Stimulated activated CD4-positive, alpha-beta T cell treated with anti-CD3 and anti-CD28 coated beads, Interleukin-15, amount 100 ng/mL, for 1 hour (primary cell): ENCODE measurements at places on chromosomes 16 and 17.

GRCh38 chr16:13402601-13403000 lies 501.2 kb downstream of the SHISA9 start:
- no peak for DNase-seq

DNA sequence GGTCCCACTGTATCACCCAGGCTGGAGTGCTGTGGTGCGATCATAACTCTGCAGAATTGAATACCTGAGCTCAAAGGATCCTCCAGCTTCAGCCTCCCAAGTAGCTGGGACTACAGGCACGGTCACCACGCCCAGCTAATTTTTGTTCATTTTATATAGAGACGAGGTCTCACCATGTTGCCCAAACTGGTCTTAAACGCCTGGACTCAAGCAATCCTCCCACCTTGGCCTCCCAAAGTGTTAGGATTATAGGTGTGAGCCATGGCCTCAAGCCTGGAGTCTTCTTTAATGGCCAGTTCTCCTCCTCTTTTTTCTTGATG lies 484 bp downstream of the CD300LB start:
- DNase-seq: no peak

- DNase-seq: no peak
Observed at GRCh38 chr16:66379571-66379941, 13.1 kb downstream of the CDH5 start.

- DNase-seq: no peak
Observed at GRCh38 chr16:85245307-85246172, 133.3 kb upstream of the CIBAR2 start.

DNA sequence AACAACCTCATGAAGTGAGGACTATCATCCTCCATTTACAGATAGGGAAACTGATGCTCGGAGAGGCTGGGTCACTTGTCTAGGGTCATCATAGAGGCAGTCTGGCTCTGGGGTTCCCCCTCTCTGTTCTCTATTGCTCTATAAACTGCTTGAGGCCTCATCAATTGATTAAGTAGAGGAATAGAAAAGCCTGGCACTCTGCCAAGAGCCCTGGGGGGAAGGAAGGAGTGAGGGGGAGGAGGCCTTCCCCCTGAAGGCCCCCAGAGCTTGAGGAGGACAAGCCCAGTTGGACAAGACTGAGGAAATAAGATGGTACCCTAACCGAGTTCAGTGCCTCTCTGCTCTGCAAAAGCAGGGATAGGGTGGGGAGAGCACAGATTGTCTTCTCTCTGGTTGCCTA lies 21.0 kb downstream of the SDK2 start:
- DNase-seq: no peak

DNA sequence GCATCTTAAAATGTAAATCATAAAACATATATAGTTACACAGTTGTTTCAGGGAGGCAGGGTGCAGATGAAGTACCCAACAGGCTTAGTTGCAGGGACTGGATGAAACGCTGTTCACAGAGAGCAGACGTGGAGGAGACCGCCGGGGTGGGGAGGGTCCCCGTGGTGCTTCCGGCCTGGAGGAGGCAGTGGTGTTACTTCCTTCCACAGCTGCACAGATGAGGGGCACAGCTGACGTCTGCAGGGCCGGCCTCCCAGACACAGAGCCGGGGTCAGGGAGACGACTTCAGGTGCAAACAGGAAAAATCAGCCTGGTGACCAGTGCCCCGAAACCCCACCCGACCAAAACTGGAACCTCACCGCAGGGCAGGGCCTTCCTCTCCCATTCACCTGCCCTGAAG lies 17.1 kb downstream of the SPIRE2 start:
- DNase-seq: no peak

GRCh38 chr16:65353183-65353582 lies 231.3 kb upstream of the CDH11 start:
- no peak for DNase-seq

- no peak for DNase-seq
Observed at GRCh38 chr17:27486741-27487140, 30.5 kb downstream of the KSR1 start.

GRCh38 chr17:61076621-61077031 lies 323.0 kb upstream of the TBX2 start:
- no peak for DNase-seq

DNA sequence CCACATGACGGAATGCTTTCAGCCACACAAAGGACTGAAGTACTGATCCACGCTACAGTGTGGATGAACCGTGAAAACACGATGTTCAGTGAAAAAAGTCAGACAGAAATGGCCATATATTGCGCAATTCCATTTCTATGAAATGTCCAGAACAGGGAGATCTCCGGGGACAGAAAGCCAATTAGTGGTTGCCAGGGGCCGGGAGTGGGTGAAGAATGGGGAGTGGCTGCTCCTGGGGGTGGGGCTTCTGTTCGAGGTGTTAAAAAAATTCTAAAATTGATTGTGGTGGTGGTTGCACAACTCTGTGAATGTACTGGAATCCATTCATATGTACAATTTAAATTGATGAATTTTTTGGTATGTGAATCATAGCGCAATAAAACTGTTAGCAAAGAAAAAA lies 154.8 kb upstream of the HSBP1 start:
- no peak for DNase-seq

DNA sequence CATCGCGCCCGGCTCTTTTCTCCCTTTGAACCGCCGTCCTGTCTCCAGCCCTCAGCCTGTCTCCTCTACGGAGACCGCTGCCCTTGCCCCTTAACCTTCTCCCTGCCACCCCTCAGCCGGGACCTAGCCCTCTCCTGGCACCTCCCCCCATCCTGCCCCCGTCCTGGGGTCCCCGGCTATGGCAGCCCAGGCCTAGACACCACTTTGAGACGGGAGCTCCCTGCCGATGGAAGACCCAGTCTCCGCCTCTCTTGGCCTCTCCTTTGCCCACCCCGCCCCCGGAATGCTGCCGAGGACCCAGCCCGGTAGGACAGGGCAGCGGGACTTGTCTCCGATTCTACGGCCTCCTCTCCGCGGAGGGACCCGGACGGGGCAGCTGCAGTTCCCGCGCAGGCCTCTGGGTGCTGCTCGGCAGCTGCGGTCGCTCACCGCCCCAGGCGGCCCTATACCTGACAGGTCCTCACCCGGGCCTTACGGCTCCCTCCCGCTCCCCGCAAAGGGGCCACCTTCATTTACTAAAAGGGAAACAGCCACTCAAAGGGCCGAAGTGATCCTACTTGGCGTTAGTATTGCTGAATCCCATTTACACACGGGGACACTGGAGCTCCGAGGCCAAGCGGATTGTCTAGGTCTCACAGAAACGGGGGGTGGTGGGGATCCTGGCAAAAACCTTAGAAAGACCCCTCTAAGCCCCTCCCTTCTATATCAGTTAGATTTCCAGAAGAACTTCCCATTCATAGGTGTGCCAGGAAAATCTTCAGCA lies 32.6 kb upstream of the TAC4 start:
- DNase-seq: peak; percentile 45

- DNase-seq: no peak
Observed at GRCh38 chr17:27526604-27527002, 70.4 kb downstream of the KSR1 start.

- no peak for DNase-seq
Observed at GRCh38 chr16:77723108-77723514, 797 bp downstream of the NUDT7 start.

DNA sequence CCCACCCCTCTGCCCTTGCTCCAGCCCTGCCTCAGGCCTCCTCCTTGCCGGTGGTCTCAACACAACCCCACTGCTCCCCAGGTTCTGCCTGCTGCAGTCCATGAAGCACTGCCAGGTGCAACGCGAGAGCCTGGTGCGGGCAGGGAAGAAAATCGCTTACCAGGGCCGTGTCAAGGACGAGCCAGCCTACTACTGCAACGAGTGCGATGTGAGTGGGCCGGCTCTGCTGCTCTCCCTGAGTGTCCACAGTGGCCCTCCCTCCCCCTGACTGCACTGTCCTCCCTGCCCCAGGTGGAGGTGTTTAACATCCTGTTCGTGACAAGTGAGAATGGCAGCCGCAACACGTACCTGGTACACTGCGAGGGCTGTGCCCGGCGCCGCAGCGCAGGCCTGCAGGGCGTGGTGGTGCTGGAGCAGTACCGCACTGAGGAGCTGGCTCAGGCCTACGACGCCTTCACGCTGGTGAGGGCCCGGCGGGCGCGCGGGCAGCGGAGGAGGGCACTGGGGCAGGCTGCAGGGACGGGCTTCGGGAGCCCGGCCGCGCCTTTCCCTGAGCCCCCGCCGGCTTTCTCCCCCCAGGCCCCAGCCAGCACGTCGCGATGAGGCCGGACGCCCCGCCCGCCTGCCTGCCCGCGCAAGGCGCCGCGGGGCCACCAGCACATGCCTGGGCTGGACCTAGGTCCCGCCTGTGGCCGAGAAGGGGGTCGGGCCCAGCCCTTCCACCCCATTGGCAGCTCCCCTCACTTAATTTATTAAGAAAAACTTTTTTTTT lies 1.8 kb upstream of the TMEM88 start:
- DNase-seq: no peak

DNA sequence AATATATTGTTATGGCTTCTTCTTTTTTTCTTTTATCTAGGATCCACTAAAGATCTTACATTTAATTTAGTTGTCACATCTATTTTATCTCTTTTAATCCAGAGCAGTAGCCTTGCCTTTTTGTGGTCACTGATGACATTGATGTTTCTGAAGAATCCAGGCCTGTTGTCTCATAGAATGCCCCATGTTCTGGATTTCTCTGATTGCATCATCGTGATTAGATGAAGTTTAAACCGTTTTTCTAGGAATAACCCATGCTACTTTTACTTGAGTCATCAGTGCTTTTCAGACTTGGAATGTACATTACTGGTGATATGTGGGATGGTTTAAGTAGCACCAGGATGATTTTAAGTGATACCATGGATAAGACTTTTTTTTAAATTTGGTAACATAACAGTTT lies 106.4 kb upstream of the CES5A start:
- DNase-seq: no peak
